ENCODE measurements at places on chromosomes 12 and 14.
A peak's percentile ranks its signal among the peaks of the same experiment; 100 is the strongest.

DNA sequence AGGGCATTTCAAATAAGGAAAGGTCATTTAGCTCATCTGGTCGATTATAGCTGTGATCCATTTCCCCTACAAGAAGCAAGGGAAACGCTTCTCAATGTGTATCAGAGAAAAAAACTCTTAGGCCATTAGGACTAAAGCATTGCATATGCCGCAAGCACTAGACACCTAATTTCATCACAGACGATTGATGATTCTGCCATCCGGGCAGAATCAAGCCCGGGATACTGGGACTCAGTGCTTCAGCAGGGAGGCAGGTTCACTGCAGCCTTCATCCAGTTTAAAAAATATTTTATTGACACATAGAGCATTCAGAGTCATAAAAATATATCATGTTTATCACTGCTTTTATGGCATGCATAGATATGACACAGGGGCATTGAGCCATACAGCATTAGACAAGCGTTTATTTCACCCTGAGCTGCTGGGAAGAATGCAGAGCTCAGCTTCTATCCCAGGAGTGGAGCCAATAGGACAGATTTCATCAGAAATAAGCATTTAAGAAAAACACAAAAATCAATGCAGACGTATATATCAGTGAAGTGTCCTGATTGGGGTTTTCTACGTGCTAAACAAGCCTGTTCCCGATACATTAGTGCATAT, 806.9 kb downstream of the GALC start:
- DNase-seq, result no peak

GRCh38 chr12:6626654-6627283, 9.0 kb downstream of the LPAR5 start:
- DNase-seq, result no peak

- DNase-seq, result no peak
These were observed 39.8 kb downstream of the IFNG start for GRCh38 chr12:68119724-68120211.

DNA sequence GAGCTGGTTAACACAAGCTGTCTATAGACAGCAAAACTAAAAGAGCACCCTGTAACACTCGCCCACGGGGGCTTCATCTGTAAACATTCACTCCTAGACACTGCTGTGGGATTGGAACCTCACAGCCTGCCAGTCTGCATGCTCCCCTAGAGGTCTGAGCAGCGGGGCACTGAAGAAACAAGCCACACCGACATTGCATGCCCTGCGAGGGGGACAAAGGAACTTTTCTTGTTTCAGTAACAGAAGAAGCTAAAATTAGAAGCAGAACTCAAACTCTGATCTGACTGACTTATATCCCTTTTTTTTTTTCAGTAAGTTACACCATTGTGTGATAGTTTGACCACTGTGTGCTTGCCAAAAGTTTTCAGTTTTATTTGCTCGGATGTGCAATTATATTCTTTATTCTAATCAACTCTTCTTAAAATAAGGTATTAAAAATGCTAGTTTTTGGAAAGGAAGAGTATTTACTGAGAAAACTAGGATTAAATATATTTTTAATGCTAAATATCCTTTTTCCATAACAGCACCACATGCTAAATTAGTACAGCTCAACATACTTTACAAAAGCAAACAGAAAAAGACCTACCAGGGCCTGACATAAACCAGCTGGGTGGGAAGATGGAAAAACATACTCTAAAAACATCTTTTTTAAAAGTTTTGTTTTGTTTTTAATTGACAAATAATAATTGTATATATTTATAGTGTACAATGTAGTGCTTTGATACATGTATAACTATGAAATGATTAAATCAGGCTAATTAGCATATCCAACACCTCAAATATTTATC, 100.2 kb downstream of the EPS8 start:
- DNase-seq, result no peak

DNA sequence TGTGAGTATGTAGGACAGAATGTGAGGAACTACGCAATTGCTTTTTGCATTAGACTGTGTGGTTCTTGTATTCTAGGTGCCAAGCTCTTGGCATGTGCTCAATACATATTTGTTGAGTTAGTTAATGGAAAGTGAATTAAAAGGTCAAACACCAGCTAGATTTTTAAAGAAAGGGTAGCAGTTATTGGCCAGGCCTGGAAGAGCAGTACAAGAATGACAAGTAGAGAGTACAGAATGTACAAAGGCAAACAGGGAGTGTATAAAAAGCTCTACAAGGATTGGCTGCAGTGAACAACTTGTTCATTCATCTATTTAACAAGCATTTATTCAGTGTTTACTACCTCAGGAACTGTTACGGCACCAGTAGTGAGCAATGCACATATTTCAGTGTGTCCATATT, 854.0 kb upstream of the SEL1L start:
- DNase-seq, result no peak

- DNase-seq, result no peak
These were observed 28.5 kb upstream of the GALNT16 start for GRCh38 chr14:69231486-69231885.

DNA sequence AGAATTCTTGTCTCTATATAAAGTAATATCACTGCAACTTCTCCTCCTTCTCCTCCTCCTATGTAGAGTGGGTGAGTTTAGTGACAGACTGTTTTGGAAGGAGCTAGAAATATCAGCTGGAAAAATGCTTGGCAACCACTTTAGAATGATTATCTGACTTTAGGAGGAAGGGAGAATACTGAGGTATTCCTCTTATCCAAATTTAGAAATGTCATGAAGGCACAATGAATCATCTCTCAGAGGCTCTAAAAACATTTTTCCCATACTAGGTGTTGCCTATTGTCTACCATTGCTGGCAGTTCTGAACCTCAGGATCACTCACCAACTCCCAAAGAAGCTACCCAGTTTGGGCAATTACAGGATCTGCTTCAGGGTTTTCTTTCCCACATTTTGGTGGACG, 306.6 kb upstream of the ATP2B1 start:
- DNase-seq, result peak; percentile 49

DNA sequence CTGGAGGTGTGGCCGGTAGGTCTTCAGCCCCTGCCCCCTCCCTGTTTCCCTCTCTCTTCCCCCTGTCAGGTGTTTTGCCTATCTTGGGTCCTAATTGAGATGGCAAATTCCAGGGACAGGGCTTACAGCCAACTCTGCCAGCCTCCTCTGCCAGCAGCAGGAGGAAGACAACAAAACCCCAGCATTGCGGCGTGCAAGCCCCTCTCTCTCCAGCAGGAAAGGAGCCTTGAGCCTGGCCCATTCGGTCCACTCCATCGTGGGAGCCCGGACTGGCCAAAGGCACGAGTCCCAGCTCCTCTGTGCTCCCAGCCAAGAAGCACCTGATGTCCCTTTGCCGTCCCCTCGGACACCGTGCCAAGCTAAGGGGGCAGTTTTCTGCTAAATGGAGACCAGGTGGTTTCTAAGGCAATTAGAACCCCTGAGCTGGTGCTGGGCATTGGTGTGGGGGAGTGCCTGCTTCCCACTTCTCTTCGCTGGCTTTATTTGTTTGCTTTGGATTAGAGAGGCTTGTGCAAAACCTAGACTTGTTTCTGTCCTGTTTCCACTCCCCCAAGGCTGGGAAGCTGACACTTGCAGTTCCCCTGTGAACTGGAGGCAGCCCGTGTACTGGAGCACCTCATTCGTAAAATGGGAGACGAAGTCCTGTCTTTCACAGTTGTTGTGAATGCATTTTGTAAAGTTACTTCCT, 57.1 kb upstream of the LHX5 start:
- no peak for DNase-seq

GRCh38 chr12:44889162-44889561, 13.0 kb upstream of the NELL2 start:
- DNase-seq, result no peak

DNA sequence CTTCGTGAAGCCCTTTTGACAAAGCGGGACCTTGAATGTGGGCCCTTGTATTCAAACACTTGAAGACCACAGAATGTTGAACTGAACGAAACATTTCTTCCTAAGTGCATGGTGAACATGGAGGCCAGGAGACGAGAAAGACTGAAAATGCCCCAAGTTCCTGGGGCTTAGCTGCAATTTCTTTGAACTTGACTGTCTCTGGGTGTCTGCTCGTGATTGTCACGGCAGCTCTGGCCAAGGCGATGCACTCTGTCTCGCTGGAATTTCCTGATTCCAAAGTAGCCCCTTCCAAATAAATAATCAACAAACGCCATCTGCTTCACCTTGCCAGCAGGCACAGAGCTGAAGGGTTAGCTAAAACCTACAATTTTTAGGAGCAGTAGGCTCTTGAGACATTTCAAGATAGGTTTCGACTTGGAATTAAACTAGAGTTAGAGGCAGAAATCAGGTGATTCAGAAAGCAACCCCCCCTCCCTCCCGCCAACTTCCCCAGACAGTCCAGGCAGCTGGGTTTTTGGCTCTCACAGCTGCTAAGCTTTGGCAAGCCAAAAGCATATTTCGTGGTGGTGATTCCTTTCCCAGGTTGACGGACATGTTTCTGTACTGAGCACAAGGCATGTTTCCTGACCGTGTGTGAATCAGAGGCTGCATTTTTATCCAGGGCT, 13.5 kb upstream of the IRF2BPL start:
- DNase-seq, result peak; percentile 97

DNA sequence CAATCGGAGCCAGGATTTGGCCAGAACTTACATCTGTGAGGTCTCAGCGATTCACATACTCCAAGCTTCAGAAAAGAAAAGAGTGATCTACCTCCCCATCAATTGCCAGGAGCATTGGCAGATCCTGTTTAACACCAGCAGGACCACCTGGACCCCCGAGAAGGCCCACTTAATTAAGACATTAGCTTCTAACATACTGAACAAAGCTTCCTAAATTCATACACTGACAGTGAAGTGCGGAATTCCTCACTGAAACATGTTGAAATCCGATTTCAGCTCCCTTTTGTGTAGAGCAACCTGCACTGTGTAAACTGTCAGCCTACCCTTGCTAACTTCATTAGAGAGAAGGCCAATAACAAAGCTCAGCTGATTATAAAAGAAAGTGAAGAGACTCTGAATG, 274.0 kb downstream of the NOVA1 start:
- DNase-seq, result no peak

GRCh38 chr14:64844969-64845536, 34.7 kb downstream of the SPTB start:
- no peak for DNase-seq

GRCh38 chr14:105600939-105601359, 74.6 kb downstream of the TMEM121 start:
- no peak for DNase-seq

- DNase-seq, result no peak
These were observed 311.8 kb downstream of the BTG1 start for GRCh38 chr12:91833780-91834359.

GRCh38 chr14:60125918-60126317, 34.2 kb downstream of the PCNX4 start:
- DNase-seq, result peak; percentile 6

DNA sequence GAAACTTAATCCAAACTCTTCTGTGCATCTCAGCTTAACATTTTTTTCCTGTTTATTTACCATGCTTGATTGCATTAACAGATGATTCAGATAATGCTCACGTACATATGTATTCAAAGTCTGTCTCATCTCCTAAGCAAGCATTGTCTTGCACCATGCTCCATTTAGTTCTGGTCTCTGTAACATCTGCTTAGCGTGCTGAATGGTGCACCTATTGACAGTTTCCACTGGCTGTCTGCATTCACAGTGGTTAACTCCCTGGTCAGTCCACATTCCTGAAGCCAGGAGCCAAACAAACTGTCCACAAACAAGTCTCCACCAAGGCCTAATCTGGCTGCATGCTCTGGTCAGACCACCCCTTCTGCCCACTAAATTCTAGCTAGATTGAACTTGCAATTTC, 83.9 kb downstream of the KNTC1 start:
- DNase-seq, result no peak

DNA sequence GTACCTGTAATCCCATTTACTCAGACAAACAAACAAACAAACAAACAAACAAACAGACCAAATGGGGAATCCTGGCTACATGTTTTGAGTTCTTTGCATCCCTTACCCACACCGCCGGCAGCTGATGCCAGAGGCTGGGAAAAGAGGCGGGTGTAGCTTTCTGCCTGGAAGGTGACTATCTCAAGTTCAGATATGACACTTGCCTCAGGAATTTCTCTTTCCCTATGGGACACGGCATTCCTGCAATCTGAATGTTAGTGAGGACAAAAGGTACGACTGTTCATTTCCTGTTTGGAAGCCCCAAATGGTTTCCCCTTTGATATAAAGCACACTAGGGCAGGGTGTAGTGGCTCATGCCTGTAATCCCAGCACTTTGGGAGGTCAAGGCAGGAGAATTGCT, 2.9 kb downstream of the MYL2 start:
- peak; percentile 67 for DNase-seq

DNA sequence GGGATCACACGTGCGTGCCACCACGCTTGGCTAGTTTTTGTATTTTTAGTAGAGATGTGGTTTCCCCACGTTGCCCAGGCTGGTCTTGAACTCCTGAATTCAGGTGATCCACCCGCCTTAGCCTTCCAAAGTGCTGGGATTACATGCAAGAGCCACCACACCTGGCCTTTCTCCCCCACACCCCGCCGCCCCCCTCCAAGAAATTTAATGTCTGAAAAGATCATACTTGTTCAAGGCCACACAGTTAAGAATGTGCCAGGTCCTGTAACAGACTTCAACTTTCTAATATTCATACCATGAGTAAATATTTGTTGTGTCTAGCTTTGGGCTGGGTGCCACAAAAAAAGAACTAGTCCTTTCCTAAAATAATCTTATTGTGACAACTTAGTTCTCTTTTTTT, 9.1 kb downstream of the GATC start:
- no peak for DNase-seq

- DNase-seq, result no peak
These were observed 15.3 kb upstream of the PIK3C2G start for GRCh38 chr12:18246066-18246465.

DNA sequence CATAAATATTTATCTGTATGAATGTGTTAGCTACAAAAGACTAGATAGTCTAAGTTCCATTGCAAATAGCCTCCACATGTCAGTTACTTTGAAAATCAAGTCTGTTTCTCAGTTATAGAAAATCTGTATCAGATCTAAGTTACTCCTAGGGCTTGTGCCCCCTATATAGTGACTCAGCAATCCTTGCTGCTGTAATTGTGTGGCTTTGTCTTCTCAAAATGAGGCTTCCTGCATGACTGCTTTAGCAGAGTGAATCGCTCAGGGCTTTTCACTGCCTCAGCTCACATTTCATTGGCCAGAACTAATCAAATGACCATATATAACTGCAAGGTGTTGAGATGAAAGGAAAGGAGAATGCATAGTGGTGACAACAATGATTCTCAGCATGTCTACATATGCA, 552.2 kb upstream of the STXBP6 start:
- DNase-seq, result no peak

Data from fibroblast of skin of abdomen (primary cell).